Calu3 (cell line): ENCODE measurements at places on chromosomes 6 and 20.

GRCh38 chr6:31129130-31129529 lies 8.9 kb upstream of the CDSN start:
- no peaks in the 10 kb centered on the region for H3K27me3 ChIP-seq
- H3K36me3 ChIP-seq, result peaks cover 29% of the 10 kb centered on the region
- H3K27ac ChIP-seq, result no peak overlapping the region
- H3K4me3 ChIP-seq, result no peak overlapping the region

GRCh38 chr6:93021235-93021915 lies 398.0 kb downstream of the EPHA7 start:
- no peaks in the 10 kb centered on the region for H3K36me3 ChIP-seq
- H3K27ac ChIP-seq, result no peak overlapping the region
- no peaks in the 10 kb centered on the region for H3K4me1 ChIP-seq
- H3K4me3 ChIP-seq, result no peak overlapping the region

DNA sequence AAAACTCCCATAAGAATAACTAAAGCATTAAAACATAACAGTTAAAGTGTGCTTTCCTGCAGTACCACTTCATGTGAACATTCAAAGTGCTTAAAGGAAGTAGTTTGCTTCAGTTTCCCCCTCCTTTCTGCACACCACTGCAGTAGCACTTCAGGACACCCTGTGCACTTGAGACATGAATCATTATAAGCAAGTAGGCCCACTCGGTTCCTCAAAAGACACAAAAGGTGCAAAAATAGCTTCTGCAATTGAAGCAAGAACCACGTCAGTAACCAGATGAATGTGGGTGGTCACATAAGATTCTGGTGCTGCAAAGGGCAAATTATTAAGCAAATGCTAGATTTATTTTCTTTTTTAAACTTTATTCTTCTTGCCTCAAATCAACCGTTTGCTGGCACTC lies 160.6 kb downstream of the HIVEP2 start:
- peaks cover 7% of the 10 kb centered on the region for H3K4me1 ChIP-seq
- no peaks in the 10 kb centered on the region for H3K27me3 ChIP-seq
- no peak overlapping the region for H3K27ac ChIP-seq

DNA sequence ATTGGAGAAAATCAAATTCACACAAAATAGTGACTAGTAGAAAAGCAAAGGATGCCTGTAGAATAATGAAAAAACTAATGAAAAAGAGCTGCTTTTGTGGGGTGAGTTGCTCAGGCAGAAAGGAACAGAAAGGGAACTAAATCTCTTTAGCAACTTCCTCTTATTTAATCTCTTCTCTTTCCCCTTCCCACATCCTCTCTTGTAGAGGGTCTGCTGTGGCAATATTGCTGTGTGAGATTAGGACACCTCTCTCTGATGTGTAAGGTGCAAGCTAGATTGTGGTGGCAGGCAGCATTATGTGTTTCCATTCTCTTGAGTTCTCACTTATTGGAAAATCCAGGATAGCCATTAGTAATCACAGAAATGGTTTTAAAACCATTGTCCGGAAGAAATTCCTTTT lies 49.7 kb downstream of the SYNE1 start:
- no peaks in the 10 kb centered on the region for H3K4me1 ChIP-seq
- no peaks in the 10 kb centered on the region for H3K36me3 ChIP-seq
- H3K4me3 ChIP-seq, result no peak overlapping the region
- no peaks in the 10 kb centered on the region for H3K27me3 ChIP-seq

DNA sequence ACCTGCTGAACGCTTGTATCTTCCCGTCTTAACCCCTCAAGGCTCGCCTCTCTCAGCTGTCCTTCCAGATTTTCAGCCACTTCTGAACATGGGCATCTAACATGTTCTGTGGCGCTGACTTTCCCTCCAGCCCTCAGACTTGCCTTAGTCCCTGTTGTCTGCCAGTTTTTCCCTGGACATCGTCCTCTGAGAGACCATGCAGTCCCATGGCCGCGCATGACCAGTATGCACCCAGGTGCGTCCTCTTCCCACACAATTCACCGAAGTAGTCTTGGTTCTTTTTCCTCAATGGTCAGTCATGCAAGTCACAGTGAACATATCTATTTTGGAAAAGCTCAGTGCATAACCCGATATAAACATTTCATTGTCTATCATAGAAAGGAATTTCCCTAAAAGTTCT lies 9.2 kb downstream of the TUBB2B start:
- no peak for DNase-seq
- no peak overlapping the region for H3K27ac ChIP-seq
- no peaks in the 10 kb centered on the region for H3K4me1 ChIP-seq
- no peaks in the 10 kb centered on the region for H3K36me3 ChIP-seq
- H3K4me3 ChIP-seq, result no peak overlapping the region
